ENCODE measurements at places on chromosomes 3 and 15.

GRCh38 chr3:159818399-159818798 is 170.2 kb upstream of the IL12A start:
- DNase-seq: no peak

DNA sequence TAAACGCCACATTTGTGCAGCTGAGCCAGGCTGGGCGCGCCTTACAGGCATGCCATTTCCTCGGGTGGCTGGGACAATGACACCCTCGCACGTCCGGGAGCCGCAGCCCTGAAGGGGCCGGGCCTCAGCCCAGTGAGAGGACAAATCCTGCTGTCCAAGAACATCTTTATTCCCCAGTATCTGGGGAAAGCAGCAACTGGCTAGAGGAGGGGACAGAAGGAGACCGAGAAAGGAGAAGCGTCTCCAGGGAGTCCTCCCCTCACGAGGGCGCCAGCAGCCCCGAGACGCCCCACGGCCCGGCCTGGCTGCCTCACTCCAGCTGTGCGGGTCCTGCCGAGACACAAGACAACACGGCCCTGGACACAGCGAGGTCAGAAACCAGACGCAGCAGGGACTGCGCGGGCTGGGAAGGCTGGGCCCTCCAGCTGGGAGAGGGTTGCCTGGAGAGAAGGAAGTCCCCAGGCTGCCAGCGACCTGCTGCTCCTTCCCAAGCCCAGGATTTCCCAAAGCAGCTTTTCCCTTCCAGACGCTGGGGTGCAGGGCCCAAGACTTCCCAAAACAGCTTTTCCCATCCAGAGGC is 130.2 kb downstream of the CHSY1 start:
- no peak for DNase-seq

DNA sequence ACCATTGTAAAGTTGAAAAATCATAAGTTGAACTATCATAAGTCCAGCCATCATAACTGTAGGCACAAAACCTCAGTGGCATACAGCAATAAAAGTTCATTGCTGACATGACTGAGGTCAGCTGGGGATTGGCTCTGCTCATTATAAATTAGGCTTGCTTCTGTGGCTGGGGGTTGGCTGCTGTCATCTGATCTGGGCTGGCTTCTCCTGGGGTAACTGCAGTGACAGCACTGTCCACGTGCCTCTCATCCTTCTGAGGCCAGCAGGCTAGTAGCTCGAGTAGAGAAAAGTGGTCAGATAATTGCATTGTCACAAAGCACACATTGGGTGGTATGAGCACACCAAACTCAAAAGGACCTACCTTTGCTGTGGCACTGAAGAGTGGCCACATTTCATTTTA is 31.3 kb downstream of the CMTM7 start:
- no peak for DNase-seq

DNA sequence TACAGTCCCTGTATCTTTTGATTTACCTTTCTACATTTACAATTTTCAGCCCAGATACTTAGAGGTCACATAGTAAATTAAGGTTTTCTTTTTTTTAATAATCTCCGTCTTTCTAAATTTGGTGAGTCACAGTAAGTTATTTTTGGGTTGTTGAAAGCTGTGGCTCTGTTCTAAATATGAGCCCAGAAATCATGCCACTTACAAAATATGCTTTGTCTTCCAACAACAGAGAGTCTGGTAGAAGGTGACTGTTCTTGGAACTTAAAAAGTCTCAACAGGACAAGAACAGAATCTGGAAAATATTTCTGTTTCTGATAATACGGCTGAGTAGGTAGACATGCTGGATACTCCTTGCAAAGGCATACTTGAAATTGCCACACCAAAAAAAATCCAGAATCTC is 16.0 kb downstream of the GOLGA8S start:
- no peak for DNase-seq

- no peak for DNase-seq
Observed at GRCh38 chr3:175356899-175357324, 497.8 kb downstream of the NAALADL2 start.

DNA sequence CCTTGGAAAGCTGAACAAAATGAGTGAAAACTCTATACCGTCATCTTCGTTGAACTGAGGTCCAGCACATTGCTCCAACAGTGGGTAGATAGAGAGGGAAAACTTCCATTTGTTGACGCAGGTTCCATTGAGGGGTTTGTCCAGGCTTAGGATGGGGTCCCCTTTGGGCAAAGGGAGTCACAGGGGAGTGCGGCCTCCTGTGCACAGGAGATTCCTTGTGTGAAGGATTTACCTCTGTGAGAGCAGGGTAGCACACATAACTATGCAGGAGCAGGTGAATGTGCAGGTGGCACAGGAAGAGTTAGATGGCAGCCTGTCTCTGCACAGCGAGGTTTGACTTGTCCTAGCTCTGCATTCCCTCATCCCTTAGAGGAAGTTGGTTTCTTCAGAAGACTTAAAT is 139.3 kb downstream of the SNRPN start:
- DNase-seq: no peak

- DNase-seq: no peak
Observed at GRCh38 chr3:29568355-29568754, 287.5 kb downstream of the RBMS3 start.

DNA sequence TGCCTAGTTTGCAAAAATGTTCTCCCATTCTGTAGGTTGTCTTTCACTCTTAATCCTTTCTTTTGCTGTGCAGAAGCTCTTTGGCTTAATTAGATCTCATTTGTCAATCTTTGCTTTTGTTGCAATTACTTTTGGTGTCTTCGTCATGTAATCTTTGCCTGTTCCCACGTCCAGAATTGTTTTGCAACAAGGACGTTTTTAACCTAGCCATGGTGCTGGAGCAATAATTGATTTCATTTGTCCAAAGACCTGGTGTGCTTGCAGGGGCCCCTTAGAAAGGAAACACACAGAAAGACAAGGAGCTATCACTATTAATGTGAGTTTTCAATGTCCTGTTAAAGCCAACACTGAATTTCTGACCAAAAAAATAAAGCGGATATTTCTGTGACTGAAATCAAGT is 89.1 kb upstream of the GALNT15 start:
- DNase-seq: no peak

DNA sequence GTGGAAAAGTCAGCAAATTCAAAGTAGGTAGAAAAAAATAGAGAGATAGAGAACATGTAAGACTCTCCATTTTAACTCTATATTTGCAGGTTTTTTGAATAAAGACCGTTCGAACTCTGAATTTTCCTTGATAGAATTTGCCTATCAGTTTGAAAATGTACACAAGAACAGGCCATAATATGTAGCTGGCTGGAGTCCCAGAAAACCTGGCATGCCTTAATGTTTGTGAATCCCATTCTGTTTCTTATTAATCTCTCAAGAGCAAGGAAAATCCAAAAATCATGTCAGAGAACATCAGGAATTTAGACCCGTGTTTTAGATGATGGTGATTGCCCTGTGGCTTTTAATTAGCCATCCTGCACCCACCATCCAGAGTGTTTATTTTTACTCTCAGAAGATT is 7.2 kb upstream of the CFAP161 start:
- no peak for DNase-seq

DNA sequence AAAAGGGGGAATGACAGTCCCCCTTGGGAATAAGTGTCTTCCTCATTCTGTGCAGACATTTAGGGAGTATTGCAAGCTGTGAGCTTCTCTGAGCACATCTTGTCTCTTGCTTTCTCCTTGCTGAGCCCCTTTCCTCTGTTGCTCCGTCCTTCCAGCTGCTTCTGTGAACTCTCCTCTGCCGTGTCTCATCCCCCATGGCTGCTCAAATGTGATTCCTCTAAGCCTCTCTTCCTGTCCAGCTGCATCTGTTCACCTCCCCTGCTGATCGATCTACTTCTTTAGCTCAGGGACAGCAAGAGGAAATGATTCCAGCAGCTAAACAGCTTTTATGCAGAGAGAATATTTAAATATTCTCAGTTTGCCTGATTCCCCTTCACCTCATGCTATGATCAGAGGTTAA is 328.0 kb upstream of the DNAJC19 start:
- no peak for DNase-seq

GRCh38 chr3:16738451-16738850 is 133.2 kb upstream of the DAZL start:
- no peak for DNase-seq

DNA sequence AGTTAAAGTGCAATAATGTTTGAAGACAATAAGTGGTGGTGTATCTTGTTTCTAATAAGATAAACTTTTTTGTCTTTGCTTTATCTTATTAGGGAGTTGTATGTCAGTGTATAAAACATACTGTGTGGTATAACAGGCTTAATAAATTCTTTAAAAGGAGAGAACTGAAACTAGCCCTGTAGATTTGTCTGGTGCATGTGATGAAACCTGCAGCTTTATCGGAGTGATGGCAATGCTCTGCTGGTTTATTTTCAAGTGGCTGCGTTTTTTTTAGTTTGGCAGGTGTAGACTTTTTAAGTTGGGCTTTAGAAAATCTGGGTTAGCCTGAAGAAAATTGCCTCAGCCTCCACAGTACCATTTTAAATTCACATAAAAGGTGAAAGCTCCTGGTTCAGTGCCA is 2.7 kb downstream of the RPL15 start:
- DNase-seq: no peak

- DNase-seq: no peak
Observed at GRCh38 chr15:99503411-99503810, 62.4 kb upstream of the MEF2A start.

GRCh38 chr3:100100425-100100824 is 13.9 kb downstream of the FILIP1L start:
- no peak for DNase-seq

- no peak for DNase-seq
Observed at GRCh38 chr3:1183320-1184048, 90.7 kb downstream of the CNTN6 start.

DNA sequence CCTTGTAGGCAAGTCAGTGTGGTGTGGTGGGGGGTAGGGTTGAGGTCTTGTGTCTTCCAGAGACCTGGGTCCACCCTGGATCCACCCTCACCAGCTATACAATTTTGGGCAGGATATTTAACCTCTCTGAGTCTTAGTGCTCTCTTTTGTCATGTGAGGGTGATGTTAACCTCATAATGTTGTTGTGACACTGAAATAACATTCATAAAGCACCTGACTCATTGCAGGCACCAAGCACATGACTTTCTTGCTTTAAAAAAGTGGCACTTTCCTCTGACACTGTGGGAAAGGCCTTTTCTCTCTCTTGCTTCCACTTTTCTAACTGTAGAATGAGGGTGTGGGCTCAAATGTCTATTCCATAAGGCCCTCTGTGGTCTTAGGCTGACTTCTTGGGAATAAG is 75.5 kb downstream of the SCN10A start:
- no peak for DNase-seq

GRCh38 chr3:50205413-50206276 is 574 bp downstream of the SLC38A3 start:
- DNase-seq: no peak

DNA sequence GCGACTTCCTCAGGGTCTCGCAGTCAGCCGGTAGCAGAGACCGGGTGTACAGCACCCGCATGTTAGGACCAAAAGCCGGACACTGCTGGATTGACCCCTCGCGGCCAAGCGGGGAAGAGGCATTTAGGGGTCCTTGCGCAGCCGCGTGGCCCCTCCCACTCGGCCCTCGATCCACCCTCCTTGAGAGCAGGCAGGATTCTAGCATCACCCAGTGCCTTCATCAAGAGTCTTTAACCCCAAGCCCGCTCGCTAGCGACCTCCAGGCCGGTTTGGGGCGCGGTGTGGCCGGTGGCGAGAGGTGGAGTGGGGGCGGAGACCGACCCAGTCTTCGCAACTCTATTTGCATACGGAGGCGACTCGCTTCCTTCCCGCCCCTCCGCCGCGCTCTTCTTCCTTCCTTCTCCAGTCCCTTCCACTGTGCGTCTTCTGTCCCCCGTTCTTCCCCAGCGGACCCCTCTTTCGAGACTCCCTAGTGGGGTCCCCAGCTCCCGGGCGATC is at the start of gene ST6GAL1:
TSS of gene ST6GAL1 (plus strand) at position 384 of the 498 bp plus-strand sequence. CDS start 112,178 bp downstream, outside the sequence.
- DNase-seq: peak; percentile 30

GRCh38 chr15:91209318-91209717 is 109.3 kb downstream of the SV2B start:
- DNase-seq: no peak

- no peak for DNase-seq
Observed at GRCh38 chr3:46565607-46566039, 479 bp downstream of the LRRC2 start.

- no peak for DNase-seq
Observed at GRCh38 chr15:97101572-97101971, 771.1 kb downstream of the NR2F2 start.

DNA sequence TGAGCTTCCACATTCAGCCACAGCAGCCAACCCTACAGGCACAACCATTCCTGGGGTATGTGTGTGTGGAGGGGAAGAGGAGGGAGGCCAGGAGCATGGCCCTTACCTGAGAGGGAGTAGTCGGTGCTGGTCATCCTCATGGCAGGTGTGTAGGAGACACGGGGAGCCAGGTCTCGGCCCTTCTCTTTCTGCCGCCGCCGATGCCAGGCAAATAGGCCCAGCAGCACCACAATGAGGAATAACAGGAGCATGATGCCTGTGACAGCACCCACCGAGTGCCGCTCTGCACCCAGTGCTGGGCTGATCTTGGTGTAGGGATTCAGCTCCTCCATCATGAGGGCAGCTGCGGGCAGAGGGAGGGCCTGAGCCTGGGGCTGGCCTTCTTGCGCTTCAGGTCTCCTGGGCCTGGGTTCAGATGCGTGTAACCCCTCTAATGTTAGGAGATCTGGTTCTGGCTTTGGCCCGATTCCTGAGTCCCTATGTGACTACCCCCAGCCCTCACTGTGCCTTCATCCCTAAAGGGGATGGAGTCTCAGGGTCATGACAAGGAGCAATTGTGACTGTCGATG is 44.4 kb downstream of the RAB11A start:
- DNase-seq: no peak

DNA sequence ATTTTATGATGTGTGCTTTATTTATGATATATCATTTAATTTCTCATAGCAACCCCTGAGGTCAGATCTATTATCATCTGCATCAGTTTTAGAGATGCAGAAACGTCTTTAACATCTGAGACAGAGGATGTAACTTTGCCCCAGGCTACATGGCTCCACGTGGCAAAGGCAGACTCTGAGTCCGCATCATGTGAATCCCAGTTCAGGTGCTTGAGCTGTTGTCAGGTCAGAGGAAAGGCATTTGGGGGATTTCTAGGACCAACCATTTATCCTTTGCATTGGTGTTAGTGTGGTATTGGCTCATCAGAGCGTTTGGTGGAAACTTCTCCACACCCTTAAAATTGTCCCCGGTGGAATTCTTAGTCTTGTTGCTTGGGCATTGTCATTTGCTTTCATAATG is 10.8 kb downstream of the CACNA2D3 start:
- DNase-seq: no peak

DNA sequence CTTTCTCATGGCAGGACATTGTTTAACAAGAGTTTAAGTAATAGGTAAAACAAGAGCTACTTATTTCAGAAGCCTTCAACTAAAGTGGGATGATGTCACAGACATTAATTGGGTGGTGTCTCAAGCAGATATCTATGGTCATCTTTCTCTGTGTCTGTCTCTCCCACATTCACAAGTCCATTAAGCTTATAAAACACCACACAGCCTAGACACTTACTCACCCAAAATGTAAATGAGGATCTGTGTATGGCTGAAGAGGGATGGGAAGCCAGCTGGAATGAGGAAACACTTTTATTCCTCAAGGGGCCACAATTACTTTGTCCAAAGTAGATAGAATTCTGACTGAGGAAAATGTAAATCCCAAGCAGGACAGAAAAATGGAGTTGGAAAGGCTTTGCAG is 183.8 kb downstream of the THRB start:
- DNase-seq: no peak

- no peak for DNase-seq
Observed at GRCh38 chr3:182294256-182294655, 499.0 kb upstream of the ATP11B start.

- DNase-seq: no peak
Observed at GRCh38 chr3:97992547-97993173, 20.4 kb upstream of the RIOX2 start.

All from activated CD4-positive, CD25-positive, alpha-beta regulatory T cell treated with anti-CD3 and anti-CD28 coated beads, Interleukin-2, amount 50 U/mL, for 16 hours (primary cell).